ENCODE measurements at places on chromosomes 1 and 21. TPM values are rescaled to one million over a fixed set of nuclear protein-coding genes. Genes with fewer than 3 reads are reported as not detected.

- no peak for ATAC-seq
These were observed 157.2 kb downstream of the S1PR1 start for GRCh38 chr1:101394041-101394440.

DNA sequence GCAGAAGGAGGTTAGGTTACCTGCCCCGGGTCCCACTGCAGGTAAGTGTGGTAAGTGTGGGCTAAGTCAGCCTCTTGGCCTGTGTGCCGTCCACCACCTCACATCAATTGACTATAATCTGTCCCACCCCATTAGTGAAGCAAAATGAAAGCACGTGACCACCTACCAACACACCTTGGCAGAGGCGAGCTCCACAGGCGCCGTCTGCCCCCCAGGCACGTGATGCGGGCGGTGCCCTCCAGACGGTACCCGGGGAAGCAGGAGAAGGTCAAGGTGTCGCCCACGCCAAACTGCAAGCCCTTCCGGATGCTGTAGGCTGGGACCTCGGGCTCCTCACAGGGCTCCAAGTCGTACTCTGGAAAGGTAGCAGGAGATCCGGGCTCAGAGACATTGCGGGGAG lies 149.5 kb upstream of the HMGB4 start:
- no peak for ATAC-seq

GRCh38 chr1:154176337-154176736 lies 15.6 kb downstream of the TPM3 start:
- peak; percentile 62 for ATAC-seq

DNA sequence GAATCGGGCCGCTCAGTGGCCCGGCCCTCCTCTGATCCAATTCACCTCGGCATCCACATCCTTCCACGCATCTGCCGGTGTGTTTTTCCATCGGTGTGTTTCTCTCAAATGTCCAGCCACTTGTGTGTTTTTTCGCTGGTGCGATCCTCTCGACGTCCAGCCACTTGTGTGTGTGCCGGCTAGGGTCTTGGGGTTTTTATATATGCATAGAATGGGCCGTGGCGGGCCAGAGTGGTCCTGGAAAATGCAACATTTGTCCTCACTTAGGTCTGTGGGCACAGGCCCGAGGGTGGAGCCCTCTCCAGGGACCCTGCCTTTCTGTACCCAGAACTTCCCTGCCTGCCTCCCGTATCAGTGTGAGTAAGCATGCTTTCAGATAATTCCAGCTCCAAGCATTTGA lies 1106.4 kb downstream of the AMY1C start:
- ATAC-seq = no peak

CDCA8 gene
- 2.6 TPM for total RNA-seq

All from motor neuron (in vitro differentiated cells).